ENCODE measurements at places on chromosomes 12 and 14.
A peak's percentile ranks its signal among the peaks of the same experiment; 100 is the strongest.

DNA sequence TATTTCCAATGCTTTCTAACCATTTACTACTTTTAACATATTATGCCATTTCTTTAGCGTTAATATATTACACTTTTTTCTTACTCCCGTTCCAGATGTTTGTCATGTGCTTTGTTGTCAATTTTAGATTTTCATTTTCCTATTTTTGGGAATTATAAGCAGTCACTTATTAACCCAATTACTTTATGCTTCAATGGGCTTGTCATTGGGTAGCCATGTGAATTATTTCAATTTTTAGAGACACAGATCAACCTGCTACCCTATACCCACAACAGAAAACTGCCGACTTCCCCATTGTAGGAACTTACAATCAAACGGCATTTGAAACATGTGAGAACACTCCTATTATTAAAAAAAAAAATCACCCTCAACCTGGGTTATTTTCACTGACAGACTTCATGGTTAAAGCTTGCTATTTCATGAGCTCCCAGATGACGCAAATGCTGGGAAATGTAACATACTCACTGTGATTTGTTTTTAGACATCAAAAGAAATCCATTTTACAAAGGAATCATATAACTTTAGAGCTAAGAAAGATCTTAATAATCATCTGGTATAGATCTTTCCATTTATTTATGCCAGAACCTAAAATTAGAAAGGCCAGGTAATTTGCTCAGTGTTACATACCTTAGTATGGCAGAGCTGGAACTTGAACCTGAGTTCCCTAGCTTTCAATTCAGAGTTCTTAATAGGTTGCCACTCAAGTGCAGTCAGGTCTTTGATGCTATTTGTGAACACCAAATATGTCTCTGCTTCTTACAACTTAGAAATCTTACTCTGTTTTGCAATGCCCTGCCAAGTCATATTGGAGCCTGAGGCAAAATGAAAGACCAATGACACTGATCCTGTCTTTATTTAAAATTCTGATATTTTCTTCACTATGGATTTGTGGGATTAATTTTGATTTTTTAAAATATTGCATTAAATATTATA is 340.4 kb downstream of the RAD51B start:
- H3K27me3 ChIP-seq, result no peaks in the 10 kb centered on the region
- no peaks in the 10 kb centered on the region for H3K4me1 ChIP-seq
- no peak overlapping the region for H3K4me3 ChIP-seq
- H3K27ac ChIP-seq, result no peak overlapping the region
- no peak for DNase-seq

DNA sequence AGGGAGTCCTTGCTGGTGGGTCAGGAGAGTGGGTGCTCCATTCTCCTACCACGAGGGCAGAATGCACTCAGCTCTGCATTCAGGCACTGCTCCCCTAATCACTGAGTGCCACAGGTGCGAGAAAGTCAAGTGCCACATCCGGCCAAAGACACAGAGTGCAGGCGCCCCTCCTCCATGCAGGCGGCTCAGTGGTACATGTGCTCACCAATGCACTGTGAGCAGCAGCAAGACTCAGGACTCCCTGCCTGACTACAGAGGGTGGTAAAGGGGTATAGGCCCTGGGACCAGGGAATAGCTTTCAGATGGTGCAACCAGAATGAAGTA is 32.9 kb downstream of the ZFYVE21 start:
- no peak for DNase-seq
- no peak overlapping the region for H3K27ac ChIP-seq
- peaks cover 19% of the 10 kb centered on the region for H3K36me3 ChIP-seq
- no peaks in the 10 kb centered on the region for H3K27me3 ChIP-seq
- H3K4me1 ChIP-seq, result no peaks in the 10 kb centered on the region
- no peak overlapping the region for H3K4me3 ChIP-seq

DNA sequence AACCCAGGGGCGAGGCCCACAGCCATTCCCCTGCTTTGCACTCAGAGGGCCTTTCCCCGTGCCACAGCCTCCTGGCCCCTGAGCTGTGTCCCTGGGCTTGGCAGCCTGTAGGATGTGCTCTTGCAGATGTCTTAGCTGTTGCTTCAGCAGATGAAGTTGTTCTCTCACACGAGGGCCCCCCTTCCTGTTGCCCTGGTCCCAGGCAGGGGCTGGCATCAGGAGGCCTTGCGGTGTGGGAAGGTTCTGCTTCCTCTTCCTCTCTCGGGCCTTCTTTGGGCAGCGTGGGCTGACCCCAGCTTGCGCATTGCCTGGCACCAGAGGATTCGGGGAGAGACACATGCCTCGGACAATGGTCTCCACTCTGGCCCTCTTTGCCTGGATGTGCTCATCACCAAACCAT is 12.7 kb downstream of the PROX2 start:
- DNase-seq, result no peak
- H3K4me3 ChIP-seq, result no peak overlapping the region
- H3K27ac ChIP-seq, result no peak overlapping the region

- no peak for DNase-seq
- no peaks in the 10 kb centered on the region for H3K4me1 ChIP-seq
These were observed 365.3 kb downstream of the ZFP36L1 start for GRCh38 chr14:68427550-68427890.

DNA sequence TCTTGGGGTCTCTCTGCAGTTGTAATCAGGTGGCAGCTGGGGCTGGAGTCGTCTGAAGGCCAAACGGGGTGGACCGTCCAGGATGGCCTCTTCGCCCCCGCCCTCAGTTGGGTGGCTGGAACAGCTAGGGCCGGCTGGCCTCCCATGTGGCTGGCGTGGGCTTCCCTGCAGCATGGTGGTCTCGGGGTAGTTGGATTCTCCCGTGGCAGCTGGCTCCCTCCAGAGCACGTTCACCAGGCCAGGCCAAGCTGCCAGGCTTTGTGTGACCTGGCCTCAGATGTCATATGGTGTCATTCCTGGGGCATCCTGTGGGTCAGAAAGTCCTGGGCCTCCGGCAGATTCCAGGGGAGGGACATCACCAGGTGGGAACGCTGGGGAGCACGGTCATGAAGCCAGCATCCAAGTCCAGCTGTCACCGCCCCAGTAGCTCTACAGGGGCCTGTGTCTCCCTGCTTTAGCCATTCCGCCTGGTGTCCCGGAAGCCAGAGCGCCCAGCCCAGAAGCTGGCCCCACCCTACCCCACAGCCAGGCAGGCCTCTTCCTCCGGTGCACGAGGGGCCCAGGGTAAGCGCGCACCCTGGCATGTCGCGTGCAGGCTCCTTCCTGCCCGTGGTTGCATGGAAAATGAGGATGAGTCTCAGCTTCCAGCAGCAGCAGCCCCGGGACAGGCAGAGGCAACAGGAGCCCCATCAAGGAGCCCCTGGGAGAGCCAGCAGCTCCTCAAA is 1.3 kb upstream of the NUDT14 start:
- no peak overlapping the region for H3K4me3 ChIP-seq
- H3K27ac ChIP-seq, result no peak overlapping the region
- H3K4me1 ChIP-seq, result peaks cover 12% of the 10 kb centered on the region
- H3K36me3 ChIP-seq, result no peaks in the 10 kb centered on the region
- DNase-seq, result no peak

DNA sequence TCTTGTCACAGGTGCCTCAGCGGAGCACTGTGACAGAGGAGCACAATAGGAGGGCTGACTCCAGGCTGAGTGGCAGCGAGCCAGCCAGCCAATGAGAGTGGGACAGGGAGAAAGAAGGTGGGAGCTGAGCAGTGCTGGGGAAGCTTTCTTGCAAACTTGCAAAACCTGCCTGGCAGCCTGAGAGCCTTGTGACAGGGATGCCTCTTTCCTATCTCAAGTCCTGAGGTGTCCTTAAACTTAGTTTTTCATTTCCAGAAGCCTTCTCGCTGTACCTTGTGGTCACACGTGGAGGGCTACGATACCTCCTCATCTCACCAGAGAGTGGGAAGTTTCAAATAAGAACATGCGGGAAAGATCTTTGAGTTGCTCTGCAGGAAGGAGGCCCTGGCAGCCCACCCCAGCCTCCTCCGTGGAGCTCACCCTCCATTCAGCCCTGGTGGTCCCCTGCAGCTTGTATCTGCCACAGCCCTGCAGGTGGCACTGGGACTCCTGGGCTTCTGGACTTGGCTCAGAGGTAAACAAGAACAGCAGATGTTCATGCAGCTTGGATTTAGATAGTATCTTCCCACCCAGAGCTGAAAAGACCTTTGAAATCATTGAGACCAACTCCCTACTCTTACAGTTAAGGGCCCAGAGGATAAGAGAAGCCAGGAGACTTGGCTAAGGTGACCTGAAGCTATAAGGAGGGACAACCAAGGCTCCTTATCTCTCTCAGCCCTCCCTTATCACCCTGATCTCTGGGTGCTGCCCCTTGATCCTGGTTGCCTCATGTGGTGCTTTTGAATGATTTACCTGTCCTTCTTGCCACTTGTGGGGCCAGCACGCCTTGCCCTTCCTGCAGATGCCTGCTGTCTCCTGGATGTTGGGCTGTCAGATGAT is 153.5 kb upstream of the MAX start:
- no peaks in the 10 kb centered on the region for H3K4me1 ChIP-seq
- H3K27ac ChIP-seq, result no peak overlapping the region
- DNase-seq, result peak; percentile 84
- H3K36me3 ChIP-seq, result no peaks in the 10 kb centered on the region

DNA sequence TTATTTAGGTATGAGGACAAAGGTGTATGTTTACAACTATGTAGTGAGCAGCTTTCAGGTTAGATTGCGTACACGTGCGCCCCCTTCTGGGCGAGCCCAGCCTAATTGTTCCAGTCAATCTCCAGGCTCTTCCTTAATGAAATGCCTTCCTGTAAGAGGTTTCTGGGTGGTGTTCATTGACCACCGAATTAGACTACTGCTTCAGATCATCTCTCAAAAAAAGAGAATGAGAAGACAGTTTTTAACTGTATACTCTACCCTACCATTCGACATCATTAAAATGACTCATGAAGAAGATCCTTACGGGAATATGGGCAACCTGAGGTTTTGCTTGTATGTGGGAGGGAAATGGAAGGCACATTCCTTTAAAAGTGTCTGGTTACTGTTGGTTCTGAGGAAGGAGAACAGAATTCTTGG is 2.1 kb downstream of the LUM start:
- no peak overlapping the region for H3K27ac ChIP-seq

GRCh38 chr14:104684449-104684821 is 5.0 kb upstream of the INF2 start:
- no peaks in the 10 kb centered on the region for H3K27me3 ChIP-seq
- no peak overlapping the region for H3K4me3 ChIP-seq
- H3K27ac ChIP-seq, result no peak overlapping the region
- DNase-seq, result no peak
- no peaks in the 10 kb centered on the region for H3K4me1 ChIP-seq
- H3K36me3 ChIP-seq, result no peaks in the 10 kb centered on the region

GRCh38 chr12:106281056-106281782 is 21.3 kb upstream of the TCP11L2 start:
- H3K4me1 ChIP-seq, result no peaks in the 10 kb centered on the region
- DNase-seq, result no peak
- H3K36me3 ChIP-seq, result no peaks in the 10 kb centered on the region
- no peak overlapping the region for H3K4me3 ChIP-seq

- peaks cover 6% of the 10 kb centered on the region for H3K4me1 ChIP-seq
- H3K4me3 ChIP-seq, result peak overlapping the region; percentile 82
- peak overlapping the region; percentile 86 for H3K27ac ChIP-seq
These were observed 613 bp downstream of the ARHGEF40 start for GRCh38 chr14:21070610-21071224.

DNA sequence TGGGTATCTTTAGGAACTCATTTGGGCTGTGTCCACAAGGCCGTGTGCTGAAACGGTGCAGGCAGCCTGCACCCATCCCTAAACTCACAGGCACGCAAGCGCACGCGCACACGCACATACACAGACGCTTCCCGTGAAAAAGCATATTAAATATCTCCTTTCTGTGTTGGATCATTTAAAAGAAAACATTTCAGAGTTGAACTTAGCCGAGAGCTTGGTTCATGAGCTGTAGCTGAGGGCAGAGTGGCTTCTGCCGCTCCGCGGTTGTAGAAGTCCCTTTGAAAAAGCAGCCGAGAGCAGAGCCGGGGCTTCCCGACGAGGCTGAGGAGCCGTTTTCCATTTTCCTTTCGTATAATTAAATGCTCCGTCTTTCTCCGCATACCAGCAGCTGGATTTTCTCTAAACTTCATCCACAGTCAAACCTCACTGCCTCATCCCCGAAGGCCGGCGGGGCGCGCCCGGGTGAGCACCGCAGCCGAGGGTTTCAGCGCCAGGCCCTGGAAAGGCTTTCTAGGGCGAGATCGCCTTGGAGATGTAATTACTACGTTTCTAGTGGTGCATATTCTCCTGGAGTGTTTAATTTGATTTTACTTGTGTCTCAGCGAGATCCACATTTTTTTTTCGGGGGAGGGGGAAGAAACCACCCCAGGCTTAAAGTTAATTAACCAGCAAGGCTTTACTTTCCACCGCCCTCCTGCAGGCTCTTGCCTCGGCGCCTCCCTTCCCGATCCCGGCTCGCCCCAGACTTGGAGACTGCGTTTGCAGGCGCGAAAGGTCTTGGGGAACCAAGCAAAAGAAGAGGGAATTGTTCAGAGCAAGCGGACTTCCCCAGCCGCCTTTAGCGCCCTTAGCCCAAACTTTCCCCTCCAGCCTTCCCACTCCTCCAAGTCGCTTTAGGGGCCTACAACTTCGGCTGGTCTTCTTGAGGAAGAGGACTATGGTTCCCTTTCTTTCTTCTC is 3.0 kb upstream of the HOXC13 start:
- no peaks in the 10 kb centered on the region for H3K36me3 ChIP-seq
- H3K4me3 ChIP-seq, result no peak overlapping the region
- no peak overlapping the region for H3K27ac ChIP-seq
- peaks cover 82% of the 10 kb centered on the region for H3K27me3 ChIP-seq
- peak; percentile 38 for DNase-seq
- H3K4me1 ChIP-seq, result peaks cover 2% of the 10 kb centered on the region

GRCh38 chr12:51870504-51870903 is 17.4 kb upstream of the ANKRD33 start:
- H3K27me3 ChIP-seq, result no peaks in the 10 kb centered on the region
- no peak overlapping the region for H3K4me3 ChIP-seq
- H3K27ac ChIP-seq, result no peak overlapping the region
- H3K36me3 ChIP-seq, result no peaks in the 10 kb centered on the region

GRCh38 chr12:92634730-92635129 is 68.1 kb upstream of the PLEKHG7 start:
- no peaks in the 10 kb centered on the region for H3K27me3 ChIP-seq
- no peaks in the 10 kb centered on the region for H3K4me1 ChIP-seq
- no peak for DNase-seq

GRCh38 chr12:81705586-81705985 is 53.6 kb downstream of the PPFIA2 start:
- no peaks in the 10 kb centered on the region for H3K36me3 ChIP-seq
- H3K27ac ChIP-seq, result no peak overlapping the region
- no peak overlapping the region for H3K4me3 ChIP-seq
- no peak for DNase-seq

- H3K4me3 ChIP-seq, result no peak overlapping the region
- H3K36me3 ChIP-seq, result peaks cover 7% of the 10 kb centered on the region
These were observed 258.3 kb downstream of the FOXN3 start for GRCh38 chr14:89158701-89159100.

GRCh38 chr12:111181143-111181726 is 187.7 kb downstream of the PHETA1 start:
- H3K4me3 ChIP-seq, result no peak overlapping the region
- H3K36me3 ChIP-seq, result no peaks in the 10 kb centered on the region
- H3K4me1 ChIP-seq, result no peaks in the 10 kb centered on the region
- DNase-seq, result peak; percentile 82
- no peaks in the 10 kb centered on the region for H3K27me3 ChIP-seq

All from kidney (tissue), 22 donors.